Activated T-cell treated with anti-CD3 and anti-CD28 coated beads for 4 hours (primary cell): ENCODE measurements at places on chromosomes 1 and 21.

GRCh38 chr1:30837653-30838052 lies 70.9 kb downstream of the SDC3 start:
- DNase-seq = no peak

DNA sequence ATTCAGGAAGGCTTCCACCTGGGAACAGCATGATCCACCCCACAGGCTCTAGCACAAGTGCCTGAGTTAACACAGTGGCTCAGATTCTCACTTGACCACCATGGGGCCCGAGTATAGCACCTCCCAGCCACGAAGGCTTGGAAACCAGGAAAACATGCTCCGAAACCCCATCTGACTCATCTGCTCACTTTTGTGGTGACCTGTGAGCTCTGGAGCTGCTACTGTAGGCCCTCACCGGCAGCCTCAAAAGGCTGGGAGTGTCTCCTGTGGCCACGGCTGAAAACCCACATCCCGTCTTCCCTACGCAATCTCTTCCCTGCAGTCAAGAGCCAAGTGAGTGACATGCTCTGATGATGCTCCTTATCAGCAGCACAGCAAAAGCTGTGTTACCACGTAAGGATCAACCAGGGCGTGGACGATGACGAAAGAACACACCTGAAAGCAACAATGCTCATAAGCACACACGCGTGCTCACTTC lies 81.4 kb downstream of the TGFBR3 start:
- peak; percentile 44 for DNase-seq

GRCh38 chr1:17802945-17803344 lies 47.8 kb downstream of the ACTL8 start:
- no peak for DNase-seq

- no peak for DNase-seq
These were observed 77.6 kb upstream of the IFFO2 start for GRCh38 chr1:19033926-19034680.

GRCh38 chr1:25431955-25432719 lies 1.4 kb downstream of the MACO1 start:
- DNase-seq = no peak

DNA sequence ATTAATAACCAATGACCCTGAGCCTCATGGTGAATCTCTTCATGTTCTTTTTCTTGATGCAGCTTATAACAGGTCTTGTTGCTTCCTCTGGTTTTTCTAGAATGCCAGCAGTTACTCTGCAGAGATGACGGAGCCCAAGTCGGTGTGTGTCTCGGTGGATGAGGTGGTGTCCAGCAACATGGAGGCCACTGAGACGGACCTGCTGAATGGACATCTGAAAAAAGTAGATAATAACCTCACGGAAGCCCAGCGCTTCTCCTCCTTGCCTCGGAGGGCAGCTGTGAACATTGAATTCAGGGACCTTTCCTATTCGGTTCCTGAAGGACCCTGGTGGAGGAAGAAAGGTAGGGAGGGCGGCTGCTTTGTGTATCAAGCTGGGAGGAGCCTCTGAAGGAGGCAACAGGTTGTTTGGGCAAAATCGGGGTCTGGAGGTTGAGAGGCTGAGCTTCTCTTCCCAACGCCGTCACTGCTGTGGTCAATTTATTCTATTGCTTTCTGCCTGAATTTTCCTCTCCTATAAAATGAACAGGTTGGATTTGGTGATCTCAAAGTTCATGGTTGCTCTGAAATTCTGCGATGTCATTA lies 6.7 kb downstream of the ABCG1 start:
- DNase-seq = no peak

DNA sequence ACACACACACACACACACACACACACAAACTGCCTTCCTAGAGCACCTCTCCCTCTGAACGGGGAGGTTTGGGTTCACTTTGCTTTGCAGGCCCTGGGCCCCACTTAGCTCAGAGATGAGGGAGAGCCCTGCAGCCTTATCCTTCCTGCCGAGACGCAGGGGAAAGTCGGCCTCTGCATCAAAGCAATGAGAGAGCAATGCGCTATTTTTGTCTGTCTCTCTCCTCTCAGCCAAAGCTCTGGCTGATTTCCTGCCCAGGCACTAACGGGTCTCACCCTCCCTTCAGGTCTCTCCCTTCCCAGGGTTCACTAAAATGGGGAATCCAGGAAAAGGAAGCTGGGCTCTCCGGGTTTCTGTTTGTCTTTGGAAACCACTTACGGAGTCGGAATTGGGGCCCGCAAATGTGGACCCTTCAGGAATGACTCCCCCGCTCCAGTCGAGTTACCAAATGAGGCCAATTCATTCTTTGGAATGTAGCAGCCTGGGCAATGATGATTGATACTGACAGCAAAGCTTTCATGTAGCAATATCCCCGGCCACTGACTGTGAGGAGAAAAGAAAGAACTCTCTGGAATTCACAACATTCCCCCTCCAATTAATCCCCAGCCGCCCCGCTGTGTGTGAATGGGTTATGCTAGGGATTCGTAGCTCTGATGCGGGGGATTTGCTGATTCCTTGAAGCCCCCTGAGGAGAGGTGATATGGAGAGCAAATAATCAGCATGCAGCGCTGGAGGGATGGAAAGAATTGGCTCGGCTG lies 61.5 kb upstream of the WLS start:
- no peak for DNase-seq

GRCh38 chr1:222928212-222928611 lies 113.4 kb downstream of the DISP1 start:
- DNase-seq = no peak

DNA sequence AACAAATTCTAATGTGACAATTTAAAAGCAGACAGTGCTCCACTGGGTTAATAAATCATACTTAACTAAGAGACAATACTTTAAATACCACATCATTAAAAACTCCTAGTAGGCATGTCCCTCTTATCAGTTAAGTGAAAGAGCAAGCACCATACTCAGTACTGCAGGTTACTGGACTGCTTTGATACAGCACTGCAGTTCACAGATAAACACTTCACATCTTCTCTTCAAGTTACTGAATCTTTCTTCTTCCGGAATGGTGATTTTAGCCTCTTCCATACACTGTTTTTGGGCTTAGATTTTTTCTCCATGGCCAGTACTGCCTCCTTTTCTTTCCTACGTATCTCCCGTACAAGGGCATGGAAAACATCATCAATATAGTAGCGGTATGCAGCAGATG lies 11.0 kb downstream of the RIT1 start:
- no peak for DNase-seq

DNA sequence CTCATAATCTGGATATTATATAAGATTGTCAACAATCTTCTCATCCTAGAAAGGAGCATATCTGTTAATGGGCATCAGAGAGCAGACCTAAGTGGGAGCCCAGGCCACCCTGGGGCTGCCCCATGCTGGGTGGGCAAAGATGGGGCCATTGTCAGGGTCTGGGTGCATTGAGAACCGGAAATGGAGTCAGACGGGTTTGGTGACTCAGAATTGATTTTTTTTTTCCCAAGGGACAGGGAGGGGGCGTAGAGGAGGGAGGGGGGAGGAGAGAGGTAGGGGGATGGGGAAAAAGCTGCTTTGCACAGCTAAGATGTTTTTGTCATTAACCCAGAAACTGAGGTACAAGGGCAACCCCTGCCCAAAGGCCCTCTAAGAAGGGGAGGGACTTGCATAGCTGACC lies 1.3 kb downstream of the ATXN7L2 start:
- DNase-seq = no peak

GRCh38 chr1:220300442-220301121 lies 28.3 kb upstream of the RAB3GAP2 start:
- no peak for DNase-seq

GRCh38 chr1:106995970-106996369 lies 60.5 kb upstream of the PRMT6 start:
- DNase-seq = no peak

DNA sequence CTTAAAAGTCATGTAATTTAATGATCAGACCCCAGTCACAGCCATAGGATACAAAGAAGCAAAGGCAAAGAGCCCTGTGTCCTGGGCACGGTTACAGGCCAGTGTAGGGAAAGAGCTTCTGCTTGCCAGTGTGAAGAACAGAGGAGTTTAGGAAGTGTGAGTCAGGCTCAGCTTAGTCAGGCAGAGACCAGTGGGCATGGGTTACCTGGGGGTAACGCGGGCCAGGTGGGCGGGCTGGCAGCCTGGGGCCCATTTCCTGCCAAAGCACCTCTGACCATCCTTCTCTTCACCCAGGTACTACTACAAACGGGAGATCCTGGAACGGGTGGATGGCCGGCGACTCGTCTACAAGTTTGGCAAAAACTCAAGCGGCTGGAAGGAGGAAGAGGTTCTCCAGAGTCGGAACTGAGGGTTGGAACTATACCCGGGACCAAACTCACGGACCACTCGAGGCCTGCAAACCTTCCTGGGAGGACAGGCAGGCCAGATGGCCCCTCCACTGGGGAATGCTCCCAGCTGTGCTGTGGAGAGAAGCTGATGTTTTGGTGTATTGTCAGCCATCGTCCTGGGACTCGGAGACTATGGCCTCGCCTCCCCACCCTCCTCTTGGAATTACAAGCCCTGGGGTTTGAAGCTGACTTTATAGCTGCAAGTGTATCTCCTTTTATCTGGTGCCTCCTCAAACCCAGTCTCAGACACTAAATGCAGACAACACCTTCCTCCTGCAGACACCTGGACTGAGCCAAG lies 4.7 kb downstream of the ELF3 start:
- DNase-seq = no peak

- DNase-seq = no peak
These were observed 30.8 kb downstream of the KCNA10 start for GRCh38 chr1:110488161-110488560.

GRCh38 chr1:36924282-36924811 lies 110.0 kb downstream of the GRIK3 start:
- peak; percentile 11 for DNase-seq

- DNase-seq = no peak
These were observed 32.9 kb upstream of the AGPAT3 start for GRCh38 chr21:43832158-43832550.

GRCh38 chr1:92784021-92784638 lies 778 bp downstream of the EVI5 start:
- DNase-seq = peak; percentile 7

DNA sequence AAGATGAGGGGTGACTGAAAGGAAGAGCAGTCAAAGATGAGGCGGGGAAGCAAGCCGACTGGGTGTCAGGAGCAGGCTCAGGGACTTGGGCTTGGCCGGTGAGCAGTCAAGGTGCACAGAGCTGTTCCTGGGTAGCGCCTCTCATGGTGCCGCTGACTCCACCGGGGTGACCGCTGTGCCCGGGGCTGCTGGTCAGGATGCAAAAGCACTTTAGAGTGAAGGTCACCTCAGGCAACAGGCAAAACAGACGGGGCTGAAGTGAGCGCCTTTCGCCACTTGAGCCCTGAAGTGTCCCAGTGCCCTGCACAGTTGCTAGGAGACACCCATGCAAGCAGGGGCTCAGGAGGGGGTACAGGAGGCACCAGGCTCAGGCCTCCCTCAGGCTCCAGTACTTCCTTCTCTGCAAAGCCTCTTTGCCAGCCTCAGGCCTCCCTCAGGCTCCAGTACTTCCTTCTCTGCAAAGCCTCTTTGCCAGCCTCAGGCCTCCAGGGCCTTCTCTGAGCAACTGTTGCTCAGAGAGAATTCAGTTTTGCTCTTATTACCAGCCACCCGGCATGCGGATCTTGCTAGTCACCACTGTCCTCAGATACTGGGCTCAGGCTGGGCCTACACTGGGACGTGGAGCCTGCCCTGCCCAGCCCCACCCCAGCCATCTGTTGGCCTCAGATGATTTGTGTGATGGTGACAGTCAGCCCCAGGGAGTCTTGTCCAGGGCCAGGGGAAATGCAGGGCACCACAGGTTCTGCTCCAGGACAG lies 99.7 kb upstream of the IRF2BP2 start:
- no peak for DNase-seq

DNA sequence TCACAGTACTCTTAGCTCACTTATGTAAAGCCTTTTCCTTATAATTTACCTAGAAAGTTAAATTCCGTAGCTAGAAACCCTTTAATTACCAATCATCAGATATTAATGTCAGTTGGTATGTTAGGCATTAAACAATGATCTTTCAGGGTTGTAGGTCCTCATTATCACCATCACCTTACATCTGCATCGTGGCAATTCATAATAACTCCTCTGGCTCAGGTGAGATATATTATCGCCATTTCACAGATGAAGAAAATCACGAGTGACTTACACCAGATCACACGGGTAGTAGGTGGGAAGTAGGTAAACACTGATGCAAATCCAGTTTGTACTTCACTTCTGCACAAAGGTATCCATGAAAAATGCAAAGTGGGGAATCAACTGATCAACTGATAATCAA lies 639 bp downstream of the NUP133 start:
- DNase-seq = no peak

- peak; percentile 11 for DNase-seq
These were observed 2.1 kb downstream of the TAF12 start for GRCh38 chr1:28640766-28641165.

DNA sequence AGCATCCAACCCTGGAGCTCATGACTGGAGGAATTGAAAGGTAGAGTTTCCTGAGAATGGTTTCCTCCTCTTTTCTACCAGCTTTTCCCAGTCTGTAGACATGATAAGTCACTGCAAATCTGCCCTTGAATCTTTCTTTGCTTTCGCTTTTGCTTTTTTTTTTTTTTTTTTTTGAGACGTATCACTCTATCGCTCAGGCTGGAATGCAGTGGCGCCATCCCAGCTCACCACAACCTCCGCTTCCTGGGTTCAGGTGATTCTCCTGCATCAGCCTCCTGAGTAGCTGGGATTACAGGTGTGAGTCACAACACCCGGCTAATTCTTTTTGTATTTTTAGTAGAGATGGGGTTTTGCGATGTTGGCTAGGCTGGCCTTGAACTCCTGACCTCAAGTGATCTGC lies 1.7 kb upstream of the LCA5L start:
- no peak for DNase-seq

- DNase-seq = no peak
These were observed 206.6 kb downstream of the HLX start for GRCh38 chr1:221085701-221086375.

- no peak for DNase-seq
These were observed 6.7 kb upstream of the SLC9A1 start for GRCh38 chr1:27161594-27161993.

- no peak for DNase-seq
These were observed 10.4 kb downstream of the DLGAP3 start for GRCh38 chr1:34918977-34919561.

- DNase-seq = no peak
These were observed 2.5 kb downstream of the ETV3 start for GRCh38 chr1:157135646-157136045.

- no peak for DNase-seq
These were observed 3.4 kb upstream of the TRIM11 start for GRCh38 chr1:228410015-228410414.
